ENCODE measurements at places on chromosomes 6 and 20.
A peak's percentile ranks its signal among the peaks of the same experiment; 100 is the strongest.

DNA sequence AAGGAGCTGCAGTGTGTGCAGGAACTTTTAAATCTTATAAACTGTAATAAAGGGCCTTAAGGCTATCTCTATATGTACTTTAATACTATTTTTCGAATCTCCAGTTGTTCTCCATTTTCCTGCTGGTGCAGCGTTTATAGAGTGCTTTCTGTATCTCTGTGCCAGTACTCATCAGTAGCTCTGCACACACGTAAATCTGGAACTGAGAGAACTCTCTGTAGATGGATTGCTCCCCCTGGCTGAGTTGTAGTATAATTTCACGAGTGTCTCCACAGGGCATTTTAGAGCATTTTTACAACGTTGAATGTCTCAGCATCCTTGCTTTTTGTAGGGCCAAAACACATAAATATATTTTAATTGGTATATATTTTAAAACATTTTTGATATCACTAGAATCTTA, 256.5 kb downstream of the TRDN start:
- peak; percentile 1 for DNase-seq

GRCh38 chr6:12295558-12296254, 5.5 kb downstream of the EDN1 start:
- DNase-seq, result no peak

DNA sequence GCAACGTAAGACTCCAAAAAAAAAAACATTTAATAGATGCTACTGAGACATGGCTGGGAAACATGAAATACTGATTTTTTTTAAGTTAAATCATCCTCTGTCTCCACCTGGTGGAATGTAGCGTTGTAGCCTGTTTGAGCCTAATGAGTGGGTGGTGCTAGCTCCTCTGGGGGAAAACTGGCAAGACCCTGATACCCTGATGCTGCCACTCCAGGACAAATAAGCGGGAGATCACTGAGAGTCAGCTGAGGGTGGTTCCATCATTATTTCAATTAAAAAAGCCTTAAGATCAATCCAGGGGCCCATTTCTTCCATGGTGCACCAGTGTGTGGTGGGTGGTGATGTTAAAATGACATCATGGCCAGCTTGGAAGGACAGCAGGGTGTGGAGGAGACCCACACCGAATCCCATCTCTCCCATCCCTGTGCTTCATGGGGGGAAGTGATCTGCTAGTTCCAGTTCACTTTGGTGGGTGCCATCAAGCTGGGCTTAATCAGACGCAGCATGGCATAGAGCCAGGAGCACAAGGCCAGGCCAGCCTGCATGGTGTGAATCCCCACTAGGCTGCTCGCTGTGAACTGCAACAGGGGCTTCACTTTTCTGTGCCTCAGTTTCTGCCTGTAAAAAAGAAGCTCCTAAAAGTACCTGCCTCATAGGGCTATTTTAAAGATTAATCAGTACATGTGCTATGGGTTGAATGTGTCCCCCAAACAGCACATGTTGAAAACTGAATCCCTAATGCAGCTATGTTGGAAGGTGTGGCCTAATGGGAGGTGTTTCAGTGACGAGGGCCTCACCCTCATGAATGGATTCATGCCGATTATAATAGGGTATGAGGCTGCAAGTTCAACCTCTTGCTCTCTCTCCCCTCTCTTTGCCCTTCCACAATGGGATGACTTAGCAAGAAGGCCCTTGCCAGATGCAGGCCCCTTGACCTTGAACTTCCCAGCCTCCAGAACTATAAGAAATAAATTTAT, 13.0 kb upstream of the MRPS10 start:
- DNase-seq, result no peak

- DNase-seq, result no peak
Observed at GRCh38 chr6:33959661-33960344, 156.0 kb upstream of the MLN start.

DNA sequence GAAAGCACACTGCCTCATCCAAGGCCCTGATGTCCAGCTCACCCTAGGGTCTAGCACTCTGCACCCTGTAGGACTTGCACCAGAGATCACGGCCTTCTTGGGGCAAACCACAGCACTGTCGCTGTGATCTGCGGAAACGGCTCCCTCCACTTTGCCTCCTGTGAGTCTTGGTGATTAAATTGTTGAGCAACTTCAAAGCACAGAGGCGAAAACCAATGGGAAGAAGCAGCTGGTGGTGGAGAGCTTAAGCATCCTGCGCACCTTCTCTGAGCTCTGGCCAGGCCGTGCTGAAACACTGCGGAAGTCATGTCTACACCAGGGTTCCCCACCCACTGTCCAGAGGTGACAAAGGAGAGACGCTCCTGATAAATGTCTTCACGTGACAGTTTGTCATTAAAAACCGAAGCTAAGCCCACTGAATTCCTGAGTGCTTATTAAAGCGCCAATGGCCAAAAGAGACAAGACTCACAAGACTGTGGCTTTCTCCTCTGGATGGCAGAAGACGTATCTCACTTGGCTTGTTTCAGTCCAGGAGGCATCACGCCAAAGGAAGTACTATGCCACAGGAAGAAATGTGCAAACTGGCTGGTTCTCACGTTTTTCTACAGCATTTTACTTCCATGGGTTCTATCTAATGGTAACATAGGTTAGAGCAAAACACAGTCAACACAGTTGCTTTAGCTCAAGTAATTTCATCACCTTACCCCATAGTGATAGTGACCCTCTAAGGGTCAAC, 3.1 kb downstream of the RAMACL start:
- no peak for DNase-seq

- DNase-seq, result no peak
Observed at GRCh38 chr20:37841389-37841788, 61.5 kb upstream of the VSTM2L start.

DNA sequence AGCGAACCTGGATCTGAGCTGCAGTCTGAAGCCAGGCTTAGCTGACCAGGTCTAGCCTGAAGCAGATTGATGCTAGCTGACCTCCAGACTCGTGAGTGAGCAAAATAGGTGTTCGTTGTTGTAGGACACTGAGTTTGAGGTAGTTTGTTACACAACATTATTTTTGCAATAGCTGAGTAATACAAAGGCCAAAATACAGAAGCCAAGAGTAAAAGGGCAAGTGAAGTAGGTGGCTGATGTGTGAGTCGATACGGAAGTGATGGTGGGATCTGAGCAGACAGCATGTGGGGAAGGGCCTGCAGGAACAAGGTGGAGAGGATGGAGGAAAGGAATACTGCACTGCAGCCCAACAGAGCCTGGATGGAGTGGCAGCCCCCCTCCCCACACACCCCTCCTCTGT, 8.5 kb upstream of the SPATS1 start:
- no peak for DNase-seq

GRCh38 chr6:43785904-43786303, 15.9 kb downstream of the VEGFA start:
- no peak for DNase-seq

- no peak for DNase-seq
Observed at GRCh38 chr6:33869121-33869520, 65.3 kb upstream of the MLN start.

DNA sequence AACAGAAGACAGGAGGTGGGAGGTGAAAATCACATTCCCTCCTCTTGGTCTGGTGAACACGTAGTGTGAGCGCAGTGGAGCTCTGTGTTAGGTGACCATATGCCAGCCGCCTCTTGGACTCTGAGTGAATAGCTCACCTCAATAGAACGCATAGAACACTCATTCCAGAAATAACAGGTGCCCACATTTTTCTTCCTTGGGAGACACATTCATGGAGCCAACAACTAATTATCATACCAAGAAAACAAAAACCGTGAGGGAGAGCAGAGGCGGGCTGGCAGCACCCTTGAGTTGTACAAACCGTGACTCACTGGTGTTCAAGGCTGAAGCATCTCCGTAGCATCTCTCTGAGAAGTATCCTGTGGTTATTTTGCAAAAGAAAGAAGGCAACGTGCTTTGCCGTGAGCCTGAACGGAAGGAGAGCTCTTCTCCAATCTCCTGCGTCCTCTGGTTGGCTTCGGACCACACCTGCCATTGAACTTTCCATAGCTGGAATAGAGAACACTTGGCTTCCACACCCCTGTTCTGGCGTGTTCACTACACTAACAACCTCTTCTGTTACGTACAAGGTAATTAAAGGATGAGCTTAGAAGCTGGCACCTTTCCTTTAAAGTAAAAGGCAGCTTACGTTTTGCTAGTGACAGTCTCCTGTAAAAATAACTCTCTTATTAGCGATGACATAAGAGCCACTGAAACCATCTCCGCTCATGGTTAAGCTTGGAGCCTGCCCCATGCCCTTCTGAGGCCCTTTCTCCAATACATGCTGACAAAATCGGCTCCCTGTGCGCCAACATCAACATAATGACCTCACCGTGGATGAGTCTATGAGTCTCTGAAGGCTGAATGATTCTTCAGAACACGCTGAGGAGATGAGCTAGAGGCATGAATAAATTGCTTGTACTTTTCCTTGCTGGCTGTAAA, 30.2 kb upstream of the SGK1 start:
- DNase-seq, result peak; percentile 66

DNA sequence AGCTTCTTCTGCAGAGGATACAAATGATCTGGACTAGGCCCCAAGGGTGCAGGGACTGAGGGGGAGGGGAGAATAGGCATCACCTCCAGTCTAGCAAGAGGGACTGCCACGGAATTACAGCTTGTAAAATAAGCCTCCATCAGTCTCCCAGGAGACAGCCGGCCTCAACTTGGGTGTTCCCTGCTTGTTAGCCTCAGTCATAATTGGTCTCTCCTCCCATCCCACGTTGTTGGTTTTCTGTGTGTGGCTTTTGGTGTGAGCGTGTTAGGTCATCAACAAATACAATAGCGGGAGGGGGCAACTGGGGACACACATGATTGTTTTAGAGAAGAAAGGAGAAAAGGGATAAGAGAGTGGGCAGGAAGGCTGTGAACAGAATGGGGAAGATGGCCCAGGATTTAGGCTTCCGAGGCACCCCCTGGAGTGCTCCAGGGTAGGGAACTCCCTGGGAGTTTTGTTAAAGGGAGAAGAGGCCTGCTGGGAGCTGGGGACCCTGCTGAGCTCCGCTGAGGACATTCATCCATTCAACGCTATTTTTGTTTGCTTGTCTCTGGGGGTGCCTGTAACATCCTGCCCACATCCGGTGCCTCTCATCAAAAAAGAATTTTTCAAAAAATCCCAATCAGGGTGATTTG, 9.2 kb downstream of the FOXA2 start:
- peak; percentile 97 for DNase-seq

- DNase-seq, result no peak
Observed at GRCh38 chr6:31712296-31712695, 2.9 kb upstream of the LY6G6D start.

DNA sequence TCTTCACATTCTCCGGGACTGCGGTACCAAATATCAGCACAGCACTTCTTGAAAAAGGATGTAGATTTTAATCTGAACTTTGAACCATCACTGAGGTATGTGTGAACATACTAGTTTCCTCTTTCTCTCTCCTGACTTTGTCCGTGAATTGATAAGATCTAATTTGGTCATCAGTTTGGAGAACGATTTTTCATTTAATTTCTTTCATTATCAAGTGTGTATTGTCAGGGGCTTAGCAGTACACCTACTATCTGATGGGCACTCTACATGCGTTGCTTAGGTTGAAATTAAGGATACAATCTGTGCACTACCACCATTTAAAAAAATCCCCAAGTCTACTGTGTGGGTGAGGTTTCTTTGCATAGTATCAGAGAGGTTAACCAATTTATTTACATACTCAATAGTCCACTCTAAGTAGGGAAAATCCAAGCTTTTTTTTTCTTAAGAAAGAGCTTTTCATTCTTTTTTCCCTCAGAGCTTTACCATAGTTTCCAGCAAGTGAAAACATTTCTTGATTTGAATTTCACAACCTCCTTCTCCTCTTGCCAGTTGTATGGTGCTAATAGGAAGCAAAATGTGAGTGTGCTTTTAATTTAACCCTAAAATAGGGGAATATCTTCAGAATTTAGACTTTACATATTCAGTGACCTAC, 105.4 kb upstream of the ESR1 start:
- DNase-seq, result no peak

DNA sequence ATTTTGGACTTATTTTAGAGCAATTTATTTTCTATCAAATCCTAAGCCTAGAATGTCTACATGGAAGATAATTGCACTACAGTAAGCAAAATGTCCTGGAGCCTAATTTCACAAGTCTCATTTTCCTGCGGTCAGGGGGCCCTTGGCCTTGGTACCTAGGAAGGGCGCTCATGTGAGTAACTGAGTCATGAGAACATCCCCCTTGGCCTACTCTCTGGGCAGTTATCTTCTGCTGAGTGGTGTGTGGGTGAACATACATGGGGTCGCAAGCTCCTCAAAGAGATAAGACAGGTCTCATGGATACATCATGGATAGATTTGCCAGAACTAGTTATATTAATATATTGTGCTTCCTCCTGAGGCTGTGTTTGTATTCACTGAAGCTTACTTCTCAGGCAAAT, 211.2 kb upstream of the MARCKS start:
- no peak for DNase-seq

DNA sequence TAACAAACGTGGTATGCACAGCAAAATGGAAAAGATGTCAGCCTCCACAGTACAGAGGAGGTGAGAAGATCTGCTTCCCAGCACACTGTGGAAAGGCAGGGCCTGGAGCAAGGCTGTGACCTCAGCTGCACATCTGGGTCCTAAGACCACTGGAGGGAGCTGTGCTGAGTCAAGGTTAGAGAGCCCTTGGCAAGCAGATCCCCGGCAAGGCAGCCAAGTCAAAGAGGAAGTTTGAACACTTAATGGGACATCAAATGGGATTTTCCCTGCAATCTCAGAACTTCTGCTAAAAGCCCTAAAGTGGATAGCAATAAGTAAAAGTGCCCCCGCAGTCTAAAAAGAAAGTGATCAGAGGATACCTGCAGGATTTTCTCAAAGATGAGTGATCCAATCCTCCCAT, 39.5 kb downstream of the UNC5CL start:
- peak; percentile 55 for DNase-seq

DNA sequence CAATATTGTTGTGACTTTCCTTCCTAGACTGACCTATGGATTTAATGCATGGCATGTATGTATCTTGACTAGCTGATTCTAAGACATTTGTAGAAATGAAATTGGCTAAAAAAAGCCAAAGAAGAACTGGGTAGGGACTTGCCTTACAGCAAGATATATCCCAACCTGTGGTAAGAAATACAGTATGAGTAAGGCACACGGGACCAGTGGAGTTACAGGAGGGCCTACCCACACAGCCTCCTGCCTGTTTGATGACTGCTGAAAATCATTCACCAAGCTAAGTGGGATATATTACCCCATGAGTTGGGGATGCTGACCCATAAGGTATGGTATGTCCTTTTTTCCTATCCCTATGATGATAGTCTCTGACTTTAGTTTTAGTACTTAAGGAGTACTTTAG, 112.2 kb downstream of the INSM1 start:
- DNase-seq, result no peak

- DNase-seq, result no peak
Observed at GRCh38 chr6:16437984-16438383, 199.6 kb downstream of the GMPR start.

DNA sequence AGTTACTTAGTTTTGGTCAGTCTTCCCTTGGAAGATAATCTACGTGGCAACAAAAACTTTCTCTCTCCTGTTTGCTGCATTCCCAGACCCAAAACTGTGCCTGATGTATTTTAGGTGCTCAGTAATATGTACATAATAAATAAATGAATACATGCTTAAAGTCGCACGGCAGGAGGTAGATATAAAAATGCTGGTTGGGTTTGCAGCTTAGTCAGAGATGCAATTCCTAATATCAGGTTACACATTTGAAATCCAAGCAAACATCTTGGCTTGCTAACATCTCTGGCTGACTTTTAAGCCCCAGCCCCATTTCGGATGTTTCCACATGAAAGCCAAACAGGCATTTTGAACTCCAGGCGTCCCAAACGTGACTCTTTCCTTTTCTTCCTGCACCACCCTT, 91.0 kb downstream of the KCNQ5 start:
- no peak for DNase-seq
